Diencephalon (tissue), 1 donor: ENCODE measurements at places on chromosomes 5 and 9. TPM values are rescaled to one million over a fixed set of nuclear protein-coding genes. Genes with fewer than 3 reads are reported as not detected.

MUSK gene
- 3.2 TPM for total RNA-seq

EDIL3 gene
- total RNA-seq = 114 TPM

C5orf58 gene
- total RNA-seq = not detected

PRLR gene
- 4.6 TPM for total RNA-seq

SV2C gene
- total RNA-seq = 34.4 TPM

WASHC1 gene
- total RNA-seq = 6.2 TPM

UGT3A2 gene
- 0.69 TPM for total RNA-seq

ADRA1B gene
- total RNA-seq = 6.9 TPM

TRIM7 gene
- 1.6 TPM for total RNA-seq

SPATA31A3 gene
- not detected for total RNA-seq

RASEF gene
- 1.4 TPM for total RNA-seq

KIAA0825 gene
- total RNA-seq = 36.9 TPM

RMI1 gene
- total RNA-seq = 17.8 TPM

MEIKIN gene
- total RNA-seq = 0.46 TPM

SCGB3A2 gene
- total RNA-seq = not detected

OTULINL gene
- 14.1 TPM for total RNA-seq

RNF183 gene
- not detected for total RNA-seq

FOXD1 gene
- total RNA-seq = 2.1 TPM

HCN1 gene
- total RNA-seq = 13.4 TPM

PAEP gene
- not detected for total RNA-seq

ATG12 gene
- total RNA-seq = 72.7 TPM

CKMT2 gene
- total RNA-seq = 4.2 TPM

STKLD1 gene
- 3.0 TPM for total RNA-seq

MARCOL gene
- not detected for total RNA-seq

COL5A1 gene
- 6.9 TPM for total RNA-seq

TMC1 gene
- 0.46 TPM for total RNA-seq

PELO gene
- total RNA-seq = 26.8 TPM

NR4A3 gene
- 2.1 TPM for total RNA-seq

PGM5 gene
- 3.2 TPM for total RNA-seq

MAP1B gene
- total RNA-seq = 781 TPM

OR13C4 gene
- total RNA-seq = not detected

AGXT2 gene
- total RNA-seq = 0.23 TPM

EXOSC2 gene
- total RNA-seq = 39.4 TPM

DDX46 gene
- 39.2 TPM for total RNA-seq

KIF24 gene
- 3.2 TPM for total RNA-seq

CDKN2A gene
- total RNA-seq = 0.46 TPM

GALNT12 gene
- 2.5 TPM for total RNA-seq

HAVCR2 gene
- total RNA-seq = 11.1 TPM

PAPPA gene
- 1.8 TPM for total RNA-seq

IL7R gene
- total RNA-seq = 0.46 TPM

SMARCA2 gene
- 157 TPM for total RNA-seq

IFNA17 gene
- total RNA-seq = not detected

ZNF483 gene
- 65.7 TPM for total RNA-seq

NIPAL4 gene
- 0.23 TPM for total RNA-seq

DNAH5 gene
- total RNA-seq = 4.2 TPM

C9orf50 gene
- 0.23 TPM for total RNA-seq

ADAMTS13 gene
- 3.5 TPM for total RNA-seq

PCDHB8 gene
- total RNA-seq = 8.1 TPM

ACOT12 gene
- 5.1 TPM for total RNA-seq

AMBP gene
- not detected for total RNA-seq

SMIM33 gene
- not detected for total RNA-seq

DNAJC18 gene
- 54.0 TPM for total RNA-seq

DMRT3 gene
- total RNA-seq = not detected

OBP2B gene
- not detected for total RNA-seq
